ENCODE measurements at places on chromosomes 12 and 14.

GRCh38 chr12:125996443-125996842 lies 931.2 kb downstream of the AACS start:
- DNase-seq = no peak

GRCh38 chr12:998020-998874 lies 7.2 kb downstream of the ERC1 start:
- no peak for DNase-seq

DNA sequence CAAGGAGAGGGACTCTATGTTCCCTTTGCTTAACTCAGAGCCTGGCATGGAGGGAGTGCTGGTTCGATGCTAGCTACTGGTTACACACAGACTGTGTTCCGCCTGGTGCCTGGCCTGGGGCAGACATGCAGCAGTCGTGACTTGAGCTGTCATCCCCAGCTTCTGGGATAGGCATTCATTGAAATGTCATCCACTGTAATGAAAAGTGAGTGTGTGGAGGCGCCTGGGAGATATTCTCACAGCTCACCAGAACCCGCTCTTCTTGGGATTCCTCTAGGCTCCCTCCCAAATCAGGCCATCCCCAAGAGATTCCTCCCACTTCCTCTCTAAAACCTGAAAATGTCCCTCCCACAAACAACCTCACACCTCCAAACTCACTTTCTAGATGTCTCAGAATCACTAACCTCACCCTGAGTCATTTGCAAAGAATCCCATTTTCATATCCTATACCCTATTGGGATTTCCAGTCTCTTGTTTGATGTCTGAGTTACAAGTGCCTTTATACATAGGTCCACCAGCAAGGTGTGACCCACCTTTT lies 82.8 kb downstream of the CRACR2A start:
- no peak for DNase-seq

DNA sequence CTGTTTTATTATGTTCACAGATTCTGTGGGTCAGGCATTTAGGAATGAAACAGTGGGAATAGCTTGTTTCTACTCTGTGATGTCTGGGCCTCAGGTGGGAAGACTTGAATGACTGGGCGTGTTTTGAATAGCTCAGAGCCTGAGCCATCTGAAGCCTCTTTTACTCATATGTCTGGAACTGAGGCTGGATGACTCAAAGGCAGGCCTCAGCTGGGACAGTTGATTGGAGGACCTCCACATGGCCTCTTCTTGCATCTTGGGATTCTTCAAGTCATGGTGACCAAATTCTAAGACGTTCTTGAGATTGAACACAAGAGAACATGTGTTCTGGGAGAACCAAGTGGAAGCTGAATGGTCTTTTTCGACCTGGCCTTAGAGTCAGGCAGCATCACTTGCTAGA lies 45.8 kb upstream of the TBX3 start:
- no peak for DNase-seq

DNA sequence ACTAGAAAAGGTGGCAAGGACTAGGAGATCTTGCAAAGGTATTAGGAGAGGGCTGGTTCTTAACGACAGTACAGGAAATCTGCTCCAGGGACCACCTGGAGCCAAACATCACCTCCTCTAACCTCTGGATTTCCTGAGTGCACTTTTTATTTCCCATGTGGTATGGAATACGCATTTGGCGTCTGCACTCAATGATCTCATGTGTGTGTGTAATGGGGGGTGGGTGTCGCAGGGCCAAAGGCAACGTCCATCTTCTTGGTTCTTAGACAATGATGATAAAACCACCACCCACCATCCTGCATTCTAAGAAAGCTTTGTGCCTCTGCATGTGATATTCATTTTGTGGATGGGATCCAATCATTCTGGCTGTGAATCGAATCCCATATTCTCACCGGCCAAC lies 68.8 kb downstream of the CLMN start:
- no peak for DNase-seq

GRCh38 chr12:87381742-87382141 lies 647.5 kb downstream of the C12orf50 start:
- no peak for DNase-seq

- no peak for DNase-seq
These were observed 21.1 kb upstream of the VWF start for GRCh38 chr12:6145564-6145963.

GRCh38 chr12:49014547-49014946 lies 4.0 kb downstream of the PRKAG1 start:
- no peak for DNase-seq

- DNase-seq = no peak
These were observed 13.2 kb downstream of the ADIPOR2 start for GRCh38 chr12:1703771-1704722.

GRCh38 chr14:67495827-67496226 lies 7.3 kb upstream of the TMEM229B start:
- DNase-seq = no peak

DNA sequence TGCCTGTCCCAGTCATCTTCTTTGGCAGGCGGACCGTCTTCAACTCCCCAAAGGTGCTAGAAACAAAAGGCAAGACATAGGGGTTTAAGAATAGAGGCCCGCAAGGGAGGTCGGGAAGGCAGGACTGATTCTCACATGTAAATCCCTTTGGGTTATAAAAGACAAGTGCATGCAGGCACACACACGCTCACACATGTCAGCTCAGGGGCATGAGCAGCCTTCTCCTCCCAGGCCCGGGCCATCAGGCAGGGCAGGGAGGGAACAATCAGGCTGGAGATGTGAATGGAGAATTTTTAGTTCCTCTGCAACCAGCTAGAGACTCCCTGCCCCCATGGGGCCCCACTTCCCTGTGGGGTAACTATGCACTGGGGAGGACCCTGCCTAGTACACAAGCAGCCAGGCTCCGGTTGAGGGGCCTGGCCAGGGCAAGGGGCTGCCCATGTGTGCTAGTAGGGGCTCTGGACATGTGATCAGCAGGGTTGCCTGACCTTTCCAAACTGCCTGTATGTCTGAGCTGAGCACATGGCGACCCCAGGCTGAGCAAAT lies 107.2 kb downstream of the RBM19 start:
- DNase-seq = no peak

DNA sequence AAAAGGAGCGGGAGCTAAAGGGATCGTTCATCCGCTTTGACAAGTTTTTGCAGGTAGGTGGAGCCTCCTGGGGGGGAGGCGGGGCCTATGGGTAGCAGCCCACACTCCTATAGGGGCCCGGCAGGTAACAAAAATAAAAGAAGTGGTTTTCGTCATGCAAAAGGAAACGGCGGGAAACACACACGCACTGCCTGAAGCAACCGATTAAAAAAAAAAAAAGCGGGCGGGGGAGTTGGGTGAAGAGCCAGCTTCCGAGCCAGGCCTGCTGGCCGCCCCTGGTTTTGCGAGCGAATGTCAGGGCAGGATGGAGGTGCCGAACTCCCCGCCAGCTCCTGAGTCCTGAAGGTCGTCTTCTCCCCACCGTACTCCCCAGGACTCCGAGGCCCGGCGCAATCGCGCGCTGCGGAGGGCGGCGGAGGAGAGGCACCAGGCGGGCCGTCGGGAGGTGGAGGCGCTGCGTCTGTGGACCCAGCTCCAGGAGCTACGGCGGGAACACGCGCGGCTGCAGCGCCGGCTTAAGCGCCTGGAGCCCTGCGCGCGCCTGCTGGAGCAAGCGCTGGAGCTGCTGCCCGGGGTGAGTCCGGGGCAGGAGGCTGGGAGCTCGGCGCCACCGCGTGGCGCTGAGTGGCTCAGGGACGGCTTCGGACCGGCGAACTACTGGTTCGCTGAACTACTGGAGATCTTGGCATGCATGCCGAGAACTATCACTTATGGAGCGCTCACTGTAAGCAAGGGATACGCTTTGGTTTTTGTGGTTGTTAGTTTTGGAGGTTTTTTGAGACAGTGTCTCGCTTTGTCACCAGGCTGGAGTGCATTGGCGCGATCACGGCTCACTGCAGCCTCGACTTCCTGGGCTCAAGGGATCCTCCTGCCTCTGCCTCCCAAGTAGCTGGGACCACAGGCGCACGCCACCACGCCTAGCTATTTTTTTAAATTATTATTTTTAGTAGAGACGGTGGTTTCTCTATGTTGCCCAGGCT lies 3.6 kb downstream of the CFAP73 start:
- DNase-seq = peak; percentile 67

- DNase-seq = no peak
These were observed 169.4 kb downstream of the RPL10L start for GRCh38 chr14:46482200-46482599.

- DNase-seq = no peak
These were observed 5.2 kb downstream of the EPYC start for GRCh38 chr12:90999527-90999926.

- no peak for DNase-seq
These were observed 243.8 kb upstream of the NPAS3 start for GRCh38 chr14:32694795-32695449.

DNA sequence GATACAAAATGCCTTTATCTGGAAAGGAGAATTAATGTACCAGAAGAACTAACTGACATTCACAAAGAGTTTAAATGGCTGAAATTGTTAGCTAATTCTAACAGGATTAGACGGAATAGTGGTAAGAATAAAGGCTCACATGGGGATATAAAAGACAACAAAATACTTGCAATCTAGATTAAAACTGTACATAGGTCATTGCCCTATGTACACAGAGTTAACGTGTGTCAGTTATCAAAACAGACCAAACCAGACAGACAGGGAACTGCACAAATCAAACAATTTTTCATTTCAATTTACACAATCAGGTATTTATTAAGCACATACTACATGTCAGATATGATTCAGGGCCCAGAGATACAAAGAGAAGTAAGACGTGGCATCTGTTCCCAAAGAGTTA lies 12.6 kb downstream of the TMTC1 start:
- DNase-seq = no peak

GRCh38 chr12:93174048-93174447 lies 203.7 kb upstream of the NUDT4 start:
- no peak for DNase-seq

GRCh38 chr12:85874031-85874461 lies at the start of gene NTS:
Gene NTS, plus strand, starts transcription at chr12:85874295. Its CDS starts 109 bp downstream, at chr12:85874404.
- DNase-seq = no peak

DNA sequence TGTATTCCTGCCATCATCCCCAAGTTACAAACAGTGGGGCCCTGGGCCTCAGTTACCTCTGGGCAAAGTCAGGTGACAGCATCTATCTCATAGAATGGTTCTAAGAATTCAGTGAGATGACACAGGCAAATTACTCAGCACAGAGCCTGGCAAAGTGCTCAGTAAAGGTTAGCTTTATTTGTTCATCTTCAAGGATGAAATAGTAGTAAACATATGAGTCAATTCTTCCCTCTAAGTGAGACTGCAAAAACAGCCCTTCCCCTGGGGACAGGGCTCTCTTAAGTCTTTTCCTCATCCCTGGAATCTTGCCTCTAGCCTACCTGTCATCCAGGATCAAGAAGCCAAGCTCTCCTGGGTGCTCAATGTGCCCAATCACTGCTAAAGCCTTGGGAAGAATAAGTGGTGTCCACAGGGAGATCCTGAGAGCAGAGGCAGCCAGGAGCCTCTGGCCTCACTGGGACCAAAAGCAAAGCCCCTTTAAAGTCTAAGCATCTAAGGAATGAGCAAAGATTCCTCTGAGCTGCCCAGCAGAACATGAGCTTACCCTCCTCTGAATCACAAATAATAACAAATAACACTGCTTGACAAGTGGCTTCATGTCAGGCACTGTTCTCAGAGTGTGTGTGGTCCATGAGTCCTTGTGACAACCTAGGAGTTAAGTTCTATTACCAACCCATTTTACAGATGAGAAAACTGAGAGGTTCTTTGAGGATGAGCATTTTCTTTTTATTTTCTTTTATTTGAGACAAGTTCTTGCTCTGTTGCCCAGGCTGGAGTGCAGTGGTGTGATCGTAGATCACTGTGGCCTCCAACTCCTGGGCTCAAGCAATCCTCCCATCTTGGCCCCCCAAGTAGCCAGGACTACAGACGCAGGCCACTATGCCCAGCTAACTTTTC lies 12.1 kb downstream of the NUAK1 start:
- DNase-seq = no peak

DNA sequence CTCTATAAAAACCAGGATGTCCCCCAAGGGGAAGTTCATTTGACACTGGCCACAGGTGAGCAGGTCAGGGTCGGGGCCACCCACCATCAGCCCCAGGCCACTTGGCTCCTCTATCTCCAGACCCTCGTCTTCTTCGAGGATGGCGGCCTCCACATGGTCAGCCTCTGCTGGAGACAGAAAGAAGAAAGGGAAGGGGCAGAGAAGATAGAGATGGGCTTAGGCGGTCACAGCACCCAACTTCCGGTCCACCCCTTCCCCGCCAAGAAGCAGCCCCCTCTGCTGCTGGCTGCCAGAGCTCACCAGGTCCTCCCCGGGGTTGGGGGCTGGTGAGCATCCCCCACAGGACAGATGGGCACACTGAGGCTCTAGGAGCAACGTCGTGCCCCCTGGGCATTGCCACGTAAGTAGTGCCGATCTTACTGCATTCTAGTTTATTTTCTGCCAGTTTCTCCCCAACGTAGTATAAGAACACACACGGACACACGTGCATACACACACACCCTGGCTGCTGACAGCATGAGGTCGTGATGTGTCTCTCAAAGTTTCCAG lies 14.2 kb downstream of the BCL11B start:
- no peak for DNase-seq

DNA sequence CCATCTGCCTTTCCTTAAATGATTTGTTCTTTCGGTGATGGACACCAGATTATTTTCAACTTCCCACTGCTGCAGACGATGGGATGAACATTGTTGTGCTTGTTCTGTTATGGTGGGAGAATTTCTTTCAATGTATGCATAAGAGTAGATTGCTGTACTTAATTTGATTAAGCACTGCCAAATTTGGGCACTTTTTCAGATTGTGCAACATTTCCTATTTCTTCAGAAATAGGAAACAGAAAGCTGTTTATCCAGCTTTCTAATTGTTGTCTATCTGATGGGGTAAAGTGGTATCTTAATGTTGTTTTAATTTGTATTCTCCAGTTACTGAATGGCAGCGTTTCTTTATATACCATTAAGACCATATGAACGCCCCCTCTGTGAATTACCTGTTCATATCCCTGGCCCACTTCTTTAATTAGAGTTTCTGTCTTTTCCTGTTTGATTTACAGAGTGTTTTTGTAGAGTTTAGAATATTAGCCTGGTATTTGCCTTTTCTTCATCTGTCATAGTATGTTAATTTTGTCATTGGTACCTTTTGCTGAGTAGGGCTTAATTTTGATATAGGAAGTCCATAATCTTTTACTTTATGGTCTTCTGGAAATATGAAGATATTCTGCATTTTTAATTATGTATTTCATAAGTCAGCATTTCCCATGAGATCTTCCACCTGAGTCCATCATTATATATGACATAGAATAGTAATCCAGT lies 59.6 kb downstream of the DIP2B start:
- no peak for DNase-seq

GRCh38 chr12:96120359-96121100 lies 73.6 kb upstream of the ELK3 start:
- no peak for DNase-seq

DNA sequence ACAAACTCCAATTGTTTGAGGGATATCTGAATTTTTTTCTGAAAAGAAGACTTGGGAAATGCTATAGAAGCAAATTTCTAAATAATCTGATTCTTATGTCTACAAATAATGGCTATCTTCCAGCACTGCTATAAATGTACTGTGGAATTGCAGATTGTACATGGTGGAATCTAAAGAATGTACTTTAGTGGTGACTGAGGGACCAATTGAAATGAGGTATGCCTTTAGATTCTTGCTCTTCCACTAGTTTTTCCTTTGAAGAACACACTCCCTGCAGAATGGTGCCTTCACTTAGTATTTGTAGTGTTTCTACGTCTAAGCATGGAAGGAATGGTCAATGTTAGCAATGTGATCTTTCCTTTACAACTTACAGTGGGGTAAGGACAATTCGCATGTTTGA lies 11.7 kb upstream of the PRB4 start:
- DNase-seq = no peak

Measured in NCI-H2171 (cell line).